ENCODE measurements at places on chromosomes 1 and 21.

DNA sequence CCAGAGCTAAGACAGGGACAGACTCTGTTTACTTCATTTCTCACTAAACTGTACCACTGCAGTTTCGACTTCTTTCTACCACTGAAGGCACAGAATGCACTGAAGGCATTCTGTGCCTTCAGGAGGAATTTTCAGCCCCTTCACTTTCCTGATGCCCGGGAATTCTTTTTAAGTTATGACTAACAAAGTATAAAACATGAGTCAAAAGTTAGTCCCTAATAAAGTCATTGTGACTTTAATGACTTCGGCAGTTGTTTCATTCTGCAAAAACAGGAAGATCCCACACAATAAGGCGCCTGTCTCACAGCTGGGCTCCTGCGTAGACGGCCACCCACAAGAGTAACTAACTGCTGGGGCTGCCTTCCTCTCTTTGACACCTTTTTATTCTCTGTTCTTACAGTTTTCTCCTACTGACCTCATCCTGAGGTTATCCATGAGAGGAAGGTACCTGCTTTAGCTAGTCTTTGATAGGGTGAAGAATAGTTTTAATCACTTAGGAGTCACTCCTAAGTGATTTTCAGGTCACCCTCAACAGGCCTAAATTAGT is 183.9 kb upstream of the SGIP1 start:
- no peak for DNase-seq

DNA sequence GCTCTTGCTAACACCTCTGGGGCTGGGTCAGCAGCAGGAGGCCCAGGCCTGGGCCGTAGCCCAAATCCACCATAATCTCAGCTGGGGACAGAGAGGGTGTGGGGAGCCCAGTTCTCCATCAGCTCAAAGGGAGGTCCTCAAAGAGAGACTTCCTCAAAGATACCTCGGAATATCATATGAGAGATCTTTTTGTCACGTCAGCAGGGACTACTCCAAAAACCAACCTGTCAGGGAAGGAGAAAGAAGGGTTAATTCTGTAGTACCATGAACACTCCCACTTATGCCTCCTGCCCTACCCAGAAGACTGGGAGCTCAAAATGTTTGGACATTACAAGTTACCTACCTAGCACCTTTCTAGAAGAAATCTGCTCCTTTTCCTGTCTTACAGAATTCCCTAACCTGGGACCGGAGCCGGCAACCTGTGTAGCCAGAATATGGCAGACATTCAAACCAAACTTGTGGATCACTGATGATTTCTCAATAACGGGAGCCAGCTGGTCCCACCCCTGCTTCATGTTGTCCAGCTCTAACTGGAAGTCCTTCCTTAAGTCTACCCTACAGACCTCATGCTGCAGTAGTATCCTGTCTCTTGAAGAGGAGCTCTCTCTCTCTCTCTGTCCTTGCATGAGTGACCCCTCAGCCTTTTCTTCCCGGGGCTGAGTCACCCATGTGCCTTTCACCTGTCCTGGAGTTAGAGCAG is 4.8 kb downstream of the RSPO1 start:
- DNase-seq = no peak

DNA sequence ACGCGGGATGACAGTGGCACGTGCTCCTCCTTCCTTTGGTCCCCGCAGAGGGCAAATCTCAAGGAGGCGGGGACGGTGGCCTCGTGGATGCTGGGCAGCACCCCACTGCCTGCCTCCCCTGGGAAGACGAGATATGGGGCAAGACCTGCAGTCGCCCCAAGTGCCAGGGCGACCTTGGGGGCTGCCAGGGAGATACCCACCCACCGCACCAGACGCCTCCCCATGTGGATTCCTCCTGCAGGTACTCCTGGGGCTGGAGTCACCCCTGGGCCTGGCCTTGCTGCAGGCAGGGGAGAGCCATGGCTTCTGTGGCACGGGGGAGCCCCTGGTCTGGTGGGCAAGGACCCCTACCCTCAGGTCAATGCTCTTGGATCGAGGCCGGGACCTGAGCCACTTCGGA is 5.9 kb upstream of the AURKAIP1 start:
- no peak for DNase-seq

DNA sequence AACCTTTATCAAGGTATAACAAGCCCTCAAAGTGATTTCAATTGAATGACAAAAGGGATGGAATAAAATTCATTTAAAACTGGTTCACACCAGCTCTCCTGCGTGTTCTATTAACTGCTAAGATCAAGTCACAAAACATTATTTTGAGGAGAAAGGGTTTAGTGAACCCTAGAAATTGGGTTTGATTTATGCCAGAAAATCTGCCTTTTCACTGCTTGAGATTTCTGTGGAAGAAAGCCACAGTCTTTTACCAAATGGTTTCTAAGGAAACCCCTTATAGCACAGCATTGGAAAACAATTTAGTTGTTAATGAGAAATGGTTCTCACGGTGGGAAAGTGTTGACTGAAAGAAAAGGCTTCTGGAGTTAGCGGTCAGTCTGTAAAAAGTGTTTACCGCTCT is 43.6 kb upstream of the DPH5 start:
- no peak for DNase-seq

- DNase-seq = no peak
Measured at GRCh38 chr1:84031802-84032327, 32.9 kb upstream of the TTLL7 start.

GRCh38 chr1:184941410-184941733 is 32.9 kb downstream of the NIBAN1 start:
- DNase-seq = no peak

DNA sequence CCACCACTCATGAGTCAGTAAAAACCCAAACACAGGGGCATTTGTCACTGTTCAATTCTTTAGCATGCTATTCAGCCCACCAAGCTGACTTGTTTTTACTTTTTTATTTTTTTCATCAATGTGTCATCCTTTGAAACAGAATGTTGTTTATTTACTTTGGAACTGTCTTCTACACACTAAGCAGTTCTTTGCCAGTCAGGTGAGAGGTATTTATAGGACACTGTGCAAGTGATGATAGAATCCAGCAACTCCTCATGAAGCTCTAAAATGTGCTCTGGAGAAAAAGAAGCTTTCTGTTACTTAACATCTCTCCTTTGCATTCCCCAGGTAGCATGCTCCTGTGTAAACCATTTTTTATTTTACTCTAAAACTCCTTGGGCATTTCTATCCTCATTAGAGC is 582.0 kb upstream of the TMPRSS15 start:
- no peak for DNase-seq

DNA sequence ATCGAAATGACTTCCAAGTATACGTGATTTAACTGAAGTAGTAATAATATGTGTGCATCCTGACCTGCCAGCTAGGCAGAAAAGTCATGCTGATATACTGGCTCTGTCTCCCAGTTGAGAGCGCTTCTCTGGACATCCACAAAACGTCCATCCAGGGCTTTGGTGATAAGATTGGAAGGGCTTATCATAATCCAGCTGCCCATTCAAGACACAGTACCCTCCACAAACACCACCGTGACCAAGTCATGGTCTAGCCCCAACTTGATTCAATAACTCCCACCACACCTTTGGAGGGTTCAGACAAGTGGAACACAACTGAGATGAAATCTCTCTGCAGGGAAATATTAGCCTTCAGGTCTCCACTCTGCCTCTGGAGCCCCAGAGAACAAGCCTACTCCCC is 76.2 kb downstream of the CD46 start:
- DNase-seq = no peak
